Stimulated activated CD4-positive, alpha-beta T cell treated with anti-CD3 and anti-CD28 coated beads, Interleukin-15, amount 100 ng/mL, for 48 hours (primary cell): ENCODE measurements at places on chromosomes 7 and 10.

- no peak for DNase-seq
These were observed 4.1 kb downstream of the MINPP1 start for GRCh38 chr10:87508837-87509236.

GRCh38 chr10:6586501-6586900, 6.4 kb upstream of the PRKCQ start:
- DNase-seq, result no peak

DNA sequence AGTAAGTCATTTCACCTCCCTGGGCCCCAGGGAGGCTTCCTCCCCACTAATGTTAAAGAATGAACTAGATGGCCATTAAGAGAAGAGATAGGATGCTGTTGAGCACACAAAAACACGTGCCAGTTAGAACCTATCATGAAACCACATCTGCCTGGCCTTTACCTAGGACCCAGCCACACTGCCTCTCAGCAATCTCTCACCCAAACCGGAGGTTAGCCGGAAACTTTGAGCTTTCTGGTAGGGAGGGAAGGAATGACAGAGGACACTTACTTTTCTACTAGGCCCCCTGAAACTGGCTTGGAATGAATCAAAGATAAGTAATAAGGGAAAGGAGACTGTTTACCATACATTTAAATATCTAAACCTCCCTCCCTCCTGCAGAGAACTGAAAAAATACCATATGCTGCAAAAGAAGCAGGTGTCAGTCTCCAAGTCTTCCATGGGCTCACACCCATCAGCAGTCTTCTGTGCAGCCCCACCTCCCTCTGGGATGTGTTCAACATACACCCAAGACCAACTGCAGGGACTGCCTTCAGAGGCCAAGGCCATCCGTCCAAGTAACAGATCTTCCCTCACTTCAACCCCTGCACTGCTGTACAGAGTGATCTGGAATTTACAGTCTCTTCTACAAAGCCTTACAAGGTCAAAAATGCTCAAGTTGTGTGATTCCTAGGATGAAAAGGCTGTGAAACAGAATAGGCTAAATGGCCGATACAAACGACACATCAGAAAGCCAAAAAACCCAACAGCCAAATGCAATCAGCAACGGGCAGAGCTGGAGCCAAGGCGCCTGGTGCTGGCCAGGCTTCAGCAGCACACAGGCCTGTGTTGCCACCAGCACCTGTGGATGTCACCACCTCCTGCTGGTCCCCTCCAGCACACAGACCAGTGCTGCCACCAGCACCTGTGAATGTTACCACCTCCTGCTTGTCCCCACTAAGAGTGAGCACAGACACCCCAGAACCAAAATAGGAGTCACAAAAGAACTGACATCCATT, 42.4 kb downstream of the SORBS1 start:
- DNase-seq, result no peak

DNA sequence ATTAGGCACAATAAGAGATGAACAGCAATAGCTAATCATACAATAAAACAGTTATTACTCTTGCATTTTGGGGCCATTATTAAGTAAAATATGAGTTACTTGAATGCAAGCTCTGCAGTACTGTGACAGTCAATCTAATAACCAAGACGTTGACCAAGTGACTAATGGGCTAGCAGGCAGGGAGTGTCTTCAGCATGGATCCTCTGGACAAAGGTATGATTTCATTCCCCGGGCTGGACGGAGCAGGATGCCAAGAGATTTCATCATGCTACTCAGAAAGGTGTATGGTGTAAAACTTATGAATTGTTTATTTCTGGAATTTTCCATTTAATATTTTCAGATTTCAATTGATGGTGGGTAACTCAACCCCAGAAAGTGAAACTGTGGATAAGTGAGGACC, 80.9 kb downstream of the SHH start:
- DNase-seq, result no peak

GRCh38 chr7:137774793-137775201, 72.0 kb downstream of the DGKI start:
- no peak for DNase-seq

- DNase-seq, result no peak
These were observed 18.4 kb downstream of the NOLC1 start for GRCh38 chr10:102170602-102171001.

DNA sequence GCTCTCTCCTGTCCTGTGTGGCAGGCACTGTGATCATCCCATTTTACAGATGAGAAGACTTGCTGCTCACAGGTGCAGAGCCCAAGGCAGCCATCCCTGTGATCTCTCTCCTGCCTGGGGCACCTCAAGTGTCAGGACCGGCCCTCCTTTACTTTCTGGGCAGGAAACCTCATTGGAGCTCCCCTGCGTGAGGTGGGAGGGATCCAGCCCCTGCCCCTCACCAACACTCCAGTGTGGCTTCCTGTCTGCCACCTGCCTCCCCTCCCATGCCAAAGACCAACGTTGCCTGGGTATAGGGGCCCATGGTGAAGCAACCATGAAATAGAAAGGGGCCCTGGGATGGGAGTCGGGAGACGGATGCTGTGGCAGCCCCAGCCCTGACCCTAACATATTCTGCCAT, 91.2 kb upstream of the MYL10 start:
- no peak for DNase-seq

GRCh38 chr7:74026903-74027682, 880 bp upstream of the ELN start:
- peak; percentile 23 for DNase-seq

- no peak for DNase-seq
These were observed 32.9 kb upstream of the SDK1 start for GRCh38 chr7:3267966-3268690.

DNA sequence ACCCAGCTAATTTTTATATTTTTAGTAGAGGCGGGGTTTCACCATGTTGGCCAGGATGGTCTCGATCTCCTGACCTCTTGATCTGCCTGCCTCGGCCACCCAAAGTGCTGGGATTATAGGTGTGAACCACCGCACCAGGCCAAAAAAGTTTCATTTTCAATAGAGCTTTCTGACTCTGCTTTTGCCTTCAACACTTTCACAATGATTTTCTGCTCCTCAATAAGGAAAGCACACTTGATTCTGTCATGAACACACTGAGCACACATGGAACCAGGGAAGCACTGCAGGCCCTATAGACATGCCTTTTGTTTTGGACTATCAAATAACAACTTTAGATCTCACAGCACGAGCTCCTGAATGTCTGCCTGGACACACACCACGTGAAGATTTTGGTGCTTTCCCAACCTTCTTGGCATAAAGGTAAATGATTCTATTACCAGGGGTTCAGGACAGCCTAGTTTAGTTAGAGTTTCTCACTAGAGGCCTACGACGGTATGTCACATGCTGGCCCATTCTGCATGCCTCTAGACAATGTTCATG, 8.0 kb downstream of the RRP12 start:
- DNase-seq, result no peak

DNA sequence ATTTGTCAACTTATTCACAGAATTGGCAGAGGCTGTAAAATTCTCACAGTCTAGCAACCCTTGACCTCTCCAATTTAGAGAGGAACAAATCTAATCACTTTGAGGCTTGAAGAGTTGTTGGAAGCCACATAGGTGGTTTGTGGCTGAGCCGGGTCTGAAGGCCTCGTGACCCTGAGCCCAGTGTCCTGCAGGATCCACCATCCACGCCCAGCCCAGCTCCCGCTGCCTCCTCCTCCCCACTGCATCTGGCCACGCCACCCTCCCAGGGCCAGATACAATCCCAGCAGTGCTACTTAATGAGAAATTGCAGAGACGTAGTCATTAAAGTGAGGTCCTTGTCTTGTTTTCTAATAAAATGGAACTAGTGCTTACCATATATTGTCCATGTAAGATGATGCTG, 81.4 kb upstream of the SHH start:
- DNase-seq, result no peak

- DNase-seq, result no peak
These were observed 20.1 kb downstream of the CCSER2 start for GRCh38 chr10:84348447-84348846.

- DNase-seq, result no peak
These were observed 663.2 kb upstream of the ANKRD30A start for GRCh38 chr10:36462194-36462593.

DNA sequence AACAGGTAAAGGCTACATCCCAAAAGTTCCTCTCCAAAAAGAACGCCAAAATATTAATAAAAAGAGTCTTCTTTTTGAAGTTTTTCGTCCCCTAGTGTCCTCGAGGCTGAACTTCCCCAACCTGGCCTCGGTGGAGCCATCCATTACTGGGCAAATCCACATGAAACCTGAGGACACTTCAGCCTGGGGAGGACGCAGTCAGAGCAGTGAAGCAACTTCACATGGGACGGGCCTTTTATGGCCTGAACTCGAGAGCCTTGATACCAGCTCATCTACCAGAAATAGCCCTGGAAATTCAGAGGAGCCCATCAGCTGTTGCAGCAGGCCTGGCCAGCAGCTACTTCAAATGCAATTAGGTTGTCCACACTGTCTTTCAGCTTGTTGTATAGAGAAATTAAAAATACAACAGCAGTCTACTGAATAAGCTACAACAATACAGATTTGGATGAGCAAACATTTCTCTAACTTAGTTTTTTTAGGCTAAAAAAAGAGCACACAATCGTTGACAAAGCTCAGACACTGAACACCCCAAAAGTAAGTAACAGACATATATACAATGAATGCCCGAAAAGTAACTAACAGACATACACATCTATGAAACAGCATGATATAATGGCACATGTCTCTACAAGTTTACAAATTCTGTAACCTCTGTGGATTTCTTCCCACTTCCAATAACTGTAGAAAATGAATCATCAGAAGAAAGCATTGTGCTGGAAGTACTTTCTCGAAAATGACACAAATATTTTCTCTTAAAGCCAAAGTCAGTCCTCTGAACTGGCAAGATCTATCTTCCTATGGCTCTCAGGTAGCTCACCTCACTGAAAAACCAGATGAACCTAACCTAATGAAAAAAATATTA, at the start of gene SVIL:
Gene SVIL, minus strand, starts transcription at position 208 of the 862 bp plus-strand sequence. CDS start 79,913 bp downstream, outside the sequence.
- no peak for DNase-seq

- DNase-seq, result no peak
These were observed 95.7 kb upstream of the PALS2 start for GRCh38 chr7:24477398-24478136.

GRCh38 chr10:84348860-84349259, 20.5 kb downstream of the CCSER2 start:
- DNase-seq, result no peak

DNA sequence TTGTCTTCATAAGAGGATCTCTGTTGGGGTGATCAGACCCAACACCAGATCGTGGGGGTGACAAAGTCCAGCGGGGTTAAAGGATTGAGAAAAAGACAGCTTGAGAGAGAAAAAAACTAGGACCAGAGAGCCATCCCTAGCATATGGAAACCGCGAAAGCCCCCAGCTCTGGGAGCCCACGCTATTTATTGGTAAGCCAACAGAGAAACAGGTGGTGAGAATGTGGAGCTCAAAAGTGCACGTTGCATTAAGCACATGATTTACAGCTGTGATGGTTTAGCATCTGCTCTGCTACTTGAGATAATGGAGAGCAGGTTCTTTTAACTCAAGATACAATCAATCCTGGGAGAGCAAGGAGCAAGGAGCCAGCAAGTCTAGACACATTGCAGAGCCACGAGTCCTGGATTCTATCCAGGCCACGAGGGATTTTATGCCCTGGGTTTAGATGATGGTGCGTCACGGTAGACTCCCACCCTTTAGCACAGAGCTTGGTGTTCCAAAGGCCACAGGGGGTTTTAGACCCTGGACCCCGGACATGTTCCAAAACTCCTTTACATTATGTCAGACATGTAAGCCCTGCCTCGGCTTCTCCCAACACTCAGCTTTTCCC, 755.2 kb upstream of the SORCS1 start:
- DNase-seq, result no peak

GRCh38 chr10:113305871-113306270, 247.0 kb upstream of the HABP2 start:
- DNase-seq, result no peak

- peak; percentile 44 for DNase-seq
These were observed 2.5 kb downstream of the TRIM8 start for GRCh38 chr10:102646610-102647442.

- no peak for DNase-seq
These were observed 93.2 kb downstream of the TWIST1 start for GRCh38 chr7:19024261-19024660.

GRCh38 chr7:32244806-32245345, 174.7 kb upstream of the PDE1C start:
- DNase-seq, result no peak

GRCh38 chr10:8037199-8037801, 17.2 kb upstream of the GATA3 start:
- no peak for DNase-seq

GRCh38 chr10:88064608-88065382, 201.4 kb downstream of the PTEN start:
- DNase-seq, result peak; percentile 11

DNA sequence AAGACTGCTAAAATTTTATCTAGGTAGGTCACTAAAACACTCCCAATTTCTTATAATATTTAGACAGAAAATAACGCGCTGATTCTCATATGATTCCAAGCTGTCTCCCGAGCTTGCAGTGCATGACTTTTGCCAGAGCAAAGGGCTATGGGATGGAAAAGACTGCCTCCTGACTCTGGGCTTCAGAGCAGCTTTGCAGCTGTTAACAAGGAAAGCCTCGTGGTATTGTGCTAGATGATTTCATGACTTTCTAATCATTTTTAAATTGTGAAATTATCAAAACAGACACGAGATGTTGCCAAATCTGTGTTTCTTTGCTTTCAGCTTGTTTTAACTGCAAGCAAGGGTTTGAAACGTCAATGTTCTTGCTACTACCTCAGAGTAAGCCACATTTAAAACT, 238.3 kb downstream of the AGMO start:
- DNase-seq, result no peak

DNA sequence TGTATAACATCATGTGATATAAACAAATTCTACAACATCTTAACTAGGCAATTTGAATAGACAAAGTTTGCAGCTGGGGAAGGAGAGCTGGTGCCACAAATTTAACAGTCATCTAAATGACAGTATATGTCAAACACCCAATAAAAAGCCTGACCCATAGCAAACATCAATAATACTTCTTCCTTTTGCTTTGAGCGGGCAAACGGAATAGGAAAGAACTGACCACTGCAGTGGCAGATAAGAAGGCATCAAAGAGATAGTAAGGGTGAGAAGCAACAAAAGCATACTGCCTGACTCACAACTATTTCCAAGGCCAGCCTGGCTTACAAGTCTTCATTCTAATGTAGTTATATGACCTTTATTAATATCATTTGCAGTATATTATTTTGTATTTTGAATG, 99.9 kb downstream of the LRRN3 start:
- no peak for DNase-seq

GRCh38 chr7:96120445-96121225, 201.3 kb downstream of the SLC25A13 start:
- DNase-seq, result no peak
